CD4-positive, alpha-beta memory T cell (primary cell): ENCODE measurements at places on chromosomes 11 and 22.

GRCh38 chr11:820655-821511 is 2.2 kb downstream of the PNPLA2 start:
- DNase-seq: no peak

DNA sequence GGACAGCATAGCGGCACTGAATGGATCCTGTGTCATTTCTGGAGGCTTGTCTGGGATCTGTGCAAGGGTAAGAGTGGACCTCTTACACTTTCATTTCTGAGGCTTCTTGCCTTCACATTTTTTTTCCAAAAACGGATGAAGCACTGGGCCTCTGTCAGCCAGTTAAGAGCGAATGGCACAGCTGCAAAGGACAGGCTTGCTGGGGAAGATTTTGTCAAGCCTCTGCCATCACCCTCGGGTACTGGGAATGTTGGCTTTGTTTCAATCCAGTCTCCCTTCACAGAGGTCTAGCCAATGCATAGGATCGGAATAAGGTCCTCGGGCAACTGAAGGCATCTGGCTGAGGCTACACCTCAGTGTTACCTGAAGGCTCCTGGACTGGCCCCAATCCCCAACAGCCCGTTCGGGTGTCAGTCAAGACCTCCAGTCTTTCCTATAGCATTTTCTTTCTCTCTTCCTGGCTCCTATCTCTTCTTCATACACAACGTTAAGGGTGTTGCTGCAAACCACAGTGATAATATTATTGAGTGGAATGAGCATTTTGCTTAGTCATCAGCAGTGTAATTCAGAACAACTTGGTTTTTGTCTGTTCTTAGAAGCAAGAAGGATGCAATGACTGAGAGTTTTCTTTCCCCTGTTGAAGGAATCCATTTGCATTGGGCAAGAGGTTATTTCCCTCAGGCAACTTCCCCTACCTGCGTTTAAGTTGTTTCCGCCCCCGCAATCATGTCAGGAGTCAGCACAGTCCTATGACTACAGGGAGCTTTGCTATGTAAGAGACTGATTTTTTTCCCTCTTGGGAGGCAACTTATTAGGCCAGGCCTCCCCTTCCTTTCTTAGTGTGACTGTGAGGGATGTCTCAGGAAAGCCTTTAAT is 22.8 kb downstream of the NPAT start:
- DNase-seq: peak; percentile 17

DNA sequence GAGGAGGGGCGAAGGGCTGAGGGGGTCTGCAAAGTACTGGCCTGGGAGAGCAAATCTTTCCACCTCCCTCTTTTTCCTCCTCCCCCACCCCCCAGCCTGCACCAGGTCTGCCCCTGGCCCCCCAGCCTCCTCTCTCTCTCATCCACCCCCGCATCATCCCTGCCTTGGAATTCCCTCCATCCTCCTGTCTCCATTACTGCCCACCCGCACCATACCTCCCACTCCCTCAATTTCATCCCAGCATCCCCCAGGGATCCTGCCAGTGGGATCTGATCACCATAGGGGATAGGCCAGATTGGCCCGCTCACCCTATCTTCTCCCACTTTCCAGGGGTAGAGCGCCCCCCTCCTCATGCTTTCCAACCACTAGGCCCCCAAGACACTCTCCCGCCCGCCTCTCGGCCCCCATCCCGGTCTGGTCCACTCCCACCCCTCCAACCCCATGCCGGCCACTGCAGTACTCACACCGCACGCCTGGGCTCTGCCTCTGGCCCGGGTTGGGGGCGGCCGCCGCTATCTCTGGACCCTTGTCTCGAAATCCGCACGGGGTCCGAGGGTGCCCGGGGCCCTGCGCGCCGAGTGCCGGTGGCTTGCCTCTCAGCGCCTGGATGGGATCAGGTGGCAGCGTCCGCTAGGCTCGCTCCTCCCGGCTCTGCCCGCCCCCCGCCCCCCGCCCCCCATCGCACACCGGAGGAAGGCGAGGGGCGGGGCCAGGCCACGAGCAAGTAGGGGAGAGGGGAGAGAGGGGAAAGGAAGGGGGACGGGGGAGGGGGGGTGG is at the start of gene GAL3ST3:
GAL3ST3 (minus strand) TSS at position 615 of the 777 bp plus-strand sequence. CDS start 3,746 bp downstream, outside the sequence.
- DNase-seq: no peak

DNA sequence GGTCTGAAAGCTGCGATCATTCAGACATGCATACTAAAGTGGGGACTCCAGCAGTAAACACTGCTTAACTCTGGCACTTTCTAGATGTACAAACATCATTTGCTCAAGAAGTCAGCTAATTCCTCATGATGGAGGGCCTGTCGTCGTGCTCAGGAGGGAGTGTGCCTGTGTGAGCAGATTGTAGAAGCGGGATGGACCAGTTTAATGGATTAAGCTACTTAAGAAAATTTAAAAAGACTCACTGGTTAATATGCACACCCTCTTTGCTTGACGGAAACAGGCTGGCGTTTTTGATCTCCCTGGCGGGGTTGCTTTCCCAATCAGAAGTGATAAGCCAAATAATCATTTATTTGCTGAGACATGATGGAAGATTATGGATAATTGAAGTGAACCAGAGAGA is 79.0 kb downstream of the LDLRAD3 start:
- no peak for DNase-seq

DNA sequence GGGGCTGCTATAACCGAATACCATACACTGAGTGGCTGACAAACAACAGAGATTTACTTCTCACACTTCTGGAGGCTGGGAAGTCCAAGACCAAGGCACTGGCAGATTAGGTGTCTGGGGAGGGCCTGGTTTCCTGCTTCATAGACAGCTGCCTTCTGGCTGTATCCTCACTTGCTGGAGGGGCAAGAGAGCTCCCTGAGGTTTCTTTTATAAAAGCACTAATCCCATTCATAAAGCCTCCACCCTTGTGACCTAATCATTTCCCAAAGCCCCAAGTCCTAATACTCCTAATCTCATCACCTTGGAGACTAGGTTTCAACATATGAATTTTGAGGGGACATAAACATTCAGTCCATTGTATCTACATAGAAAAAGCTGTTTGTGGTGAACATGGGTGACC is 131.8 kb downstream of the KIRREL3 start:
- DNase-seq: no peak
